NCI-H2029 treated with DMSO at 0.1 percent for 48 hours (cell line): ENCODE measurements at places on chromosomes 16 and 17.

- DNase-seq = no peak
Measured at GRCh38 chr16:26102369-26102768, 410.6 kb downstream of the HS3ST4 start.

GRCh38 chr16:79542237-79542774, 58.2 kb downstream of the MAF start:
- DNase-seq = no peak

DNA sequence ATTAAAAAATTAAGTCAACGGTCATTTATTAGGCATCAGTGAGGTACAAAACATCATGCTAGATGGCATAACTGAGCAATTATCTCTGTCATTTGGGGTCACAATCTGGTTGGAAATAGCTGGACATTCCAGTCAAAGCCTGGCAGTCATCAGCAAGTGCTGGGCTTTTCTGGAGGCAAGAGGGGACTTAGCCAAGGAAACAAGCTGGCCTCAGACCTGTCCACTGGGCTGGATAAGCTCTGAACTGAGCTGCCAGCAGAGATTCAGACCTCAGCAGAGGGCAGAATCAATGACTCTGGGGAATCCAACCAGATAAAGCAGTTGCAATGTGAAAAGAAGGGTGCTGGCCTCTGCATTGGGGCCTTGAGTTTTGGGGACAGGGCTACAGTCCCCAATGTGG, 161.9 kb upstream of the NOL11 start:
- no peak for DNase-seq

DNA sequence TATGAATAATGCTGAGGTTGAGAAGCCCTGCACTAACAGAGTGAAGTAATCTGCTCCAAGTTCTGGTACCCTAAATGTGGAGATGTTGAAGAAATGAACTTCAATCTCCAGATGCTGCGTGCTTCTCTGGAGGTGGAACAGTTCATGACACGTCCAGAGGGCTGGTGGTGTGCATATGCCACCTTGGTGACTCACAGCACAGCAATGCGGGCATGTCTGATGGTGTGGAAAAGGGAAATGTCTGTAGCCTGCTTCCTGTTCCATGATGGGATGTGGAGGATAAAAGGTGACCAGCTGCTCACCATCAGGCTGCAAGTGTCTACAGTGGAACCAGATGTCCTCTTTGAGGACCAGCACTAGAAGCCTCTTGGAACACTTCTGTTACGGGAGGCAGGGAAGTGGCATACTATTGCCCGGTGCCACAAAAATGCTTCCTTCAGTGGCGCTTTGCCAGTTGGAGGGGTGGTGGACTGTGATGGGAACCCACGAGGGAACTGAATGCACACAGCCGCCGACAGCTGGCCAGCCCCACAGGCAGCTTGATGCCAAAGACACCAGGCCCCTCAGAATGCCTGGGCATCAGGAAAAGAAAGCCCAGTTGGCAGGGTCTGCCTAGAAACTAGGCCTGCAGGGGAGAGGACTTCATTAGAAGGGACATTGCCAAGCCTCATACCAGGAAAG, 19.9 kb downstream of the SNX11 start:
- DNase-seq = no peak

DNA sequence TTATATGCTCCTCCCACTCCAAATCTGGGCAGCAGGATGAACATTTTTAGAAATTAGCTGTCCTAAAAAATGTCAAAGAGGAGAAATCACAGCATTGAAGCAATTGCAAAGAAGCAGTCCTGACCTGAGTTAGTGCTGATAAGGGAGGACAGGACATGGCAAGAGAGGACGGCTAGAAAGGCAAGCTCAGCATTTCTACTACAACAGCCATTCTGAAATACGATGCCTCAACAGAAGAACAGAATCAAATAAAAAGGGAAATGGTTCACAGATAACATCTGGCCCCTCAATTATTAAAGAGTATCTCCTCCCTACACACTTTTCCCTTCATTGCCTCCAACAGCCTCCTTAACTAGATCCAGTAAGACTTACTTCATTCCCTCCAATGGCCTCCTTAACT, 18.3 kb downstream of the VPS53 start:
- no peak for DNase-seq

GRCh38 chr16:56022818-56023217, 147.6 kb upstream of the CES5A start:
- no peak for DNase-seq

- DNase-seq = no peak
Measured at GRCh38 chr16:81810361-81810760, 31.3 kb downstream of the PLCG2 start.

DNA sequence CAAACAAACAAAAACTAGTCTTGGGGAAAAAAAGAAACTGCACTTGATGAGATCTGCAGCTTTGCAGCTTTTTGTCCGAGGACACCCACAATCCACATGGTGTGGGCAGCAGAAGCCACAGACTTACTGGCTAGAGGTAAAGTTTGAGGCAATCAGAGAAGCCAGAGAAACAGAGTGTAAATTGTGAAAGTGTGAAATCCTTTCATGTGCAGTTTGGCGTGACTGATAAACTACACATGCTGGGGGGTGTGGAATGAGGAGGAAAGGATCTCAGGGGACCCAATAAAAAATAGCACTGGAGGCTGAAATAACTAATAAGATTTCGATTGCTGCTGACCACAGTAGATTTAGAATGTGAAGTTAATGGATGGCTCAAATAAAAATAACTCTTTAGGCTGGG, 42.4 kb upstream of the HOXB13 start:
- no peak for DNase-seq

DNA sequence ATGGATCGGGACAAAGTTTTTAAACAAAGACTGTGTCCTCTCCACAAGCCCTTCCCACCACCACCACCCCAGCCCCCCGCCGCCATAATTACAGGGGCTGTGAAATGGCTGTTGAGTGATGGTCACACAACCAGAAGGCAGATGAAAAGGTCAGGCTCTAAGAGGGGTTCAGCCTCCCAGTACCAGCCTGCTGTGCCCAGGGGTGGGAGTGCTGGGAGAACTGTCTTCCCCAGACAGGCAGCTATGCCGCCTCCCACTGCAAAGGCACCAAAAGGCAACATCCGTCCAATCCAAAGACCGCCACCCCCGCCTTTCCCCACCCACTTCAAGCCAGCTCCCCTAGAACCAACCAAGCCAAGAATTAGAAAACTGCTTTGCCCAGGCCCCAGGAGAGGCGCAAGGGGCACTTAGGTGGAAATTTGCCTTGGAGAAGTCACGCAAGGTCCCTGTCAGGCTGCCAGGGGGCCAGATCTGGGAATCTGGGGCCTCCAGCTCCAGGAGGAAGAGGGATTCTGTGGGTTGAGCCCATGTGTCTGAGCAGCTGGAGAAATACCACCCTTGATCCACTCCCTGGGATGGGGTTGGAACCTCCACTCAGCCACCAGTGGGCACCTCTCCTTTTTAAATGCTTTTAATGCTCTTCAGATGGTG, 14.4 kb downstream of the CARHSP1 start:
- DNase-seq = no peak

- no peak for DNase-seq
Measured at GRCh38 chr17:62687997-62688396, 60.5 kb downstream of the MRC2 start.

DNA sequence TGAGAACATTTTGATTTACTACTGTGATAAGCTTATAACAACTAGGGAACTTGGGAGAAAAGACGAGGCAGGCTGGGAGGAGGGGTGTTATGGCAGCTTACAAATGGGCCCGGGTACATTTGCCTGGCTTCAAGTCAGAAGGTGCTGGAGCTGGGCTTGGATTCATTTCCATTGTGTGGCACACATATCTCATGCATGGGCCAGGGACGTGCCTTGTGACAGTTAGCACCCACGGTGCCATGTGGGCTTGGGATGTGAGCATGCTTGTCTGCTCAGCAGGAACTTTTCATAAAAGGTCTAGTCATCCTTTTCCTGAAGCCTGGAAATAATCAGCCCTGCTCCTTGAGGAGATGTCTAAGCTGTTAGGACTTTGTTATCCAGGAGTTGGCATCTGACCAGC, 572.2 kb downstream of the CDH13 start:
- DNase-seq = no peak

- DNase-seq = no peak
Measured at GRCh38 chr17:45241328-45242028, 19.8 kb downstream of the FMNL1 start.

- DNase-seq = no peak
Measured at GRCh38 chr16:27503662-27504061, 46.1 kb downstream of the GTF3C1 start.

GRCh38 chr16:6232056-6232455, 1100.6 kb upstream of the RBFOX1 start:
- no peak for DNase-seq

- DNase-seq = no peak
Measured at GRCh38 chr16:85901773-85902365, 2.9 kb downstream of the IRF8 start.
